ENCODE measurements at places on chromosomes 11 and 22.

DNA sequence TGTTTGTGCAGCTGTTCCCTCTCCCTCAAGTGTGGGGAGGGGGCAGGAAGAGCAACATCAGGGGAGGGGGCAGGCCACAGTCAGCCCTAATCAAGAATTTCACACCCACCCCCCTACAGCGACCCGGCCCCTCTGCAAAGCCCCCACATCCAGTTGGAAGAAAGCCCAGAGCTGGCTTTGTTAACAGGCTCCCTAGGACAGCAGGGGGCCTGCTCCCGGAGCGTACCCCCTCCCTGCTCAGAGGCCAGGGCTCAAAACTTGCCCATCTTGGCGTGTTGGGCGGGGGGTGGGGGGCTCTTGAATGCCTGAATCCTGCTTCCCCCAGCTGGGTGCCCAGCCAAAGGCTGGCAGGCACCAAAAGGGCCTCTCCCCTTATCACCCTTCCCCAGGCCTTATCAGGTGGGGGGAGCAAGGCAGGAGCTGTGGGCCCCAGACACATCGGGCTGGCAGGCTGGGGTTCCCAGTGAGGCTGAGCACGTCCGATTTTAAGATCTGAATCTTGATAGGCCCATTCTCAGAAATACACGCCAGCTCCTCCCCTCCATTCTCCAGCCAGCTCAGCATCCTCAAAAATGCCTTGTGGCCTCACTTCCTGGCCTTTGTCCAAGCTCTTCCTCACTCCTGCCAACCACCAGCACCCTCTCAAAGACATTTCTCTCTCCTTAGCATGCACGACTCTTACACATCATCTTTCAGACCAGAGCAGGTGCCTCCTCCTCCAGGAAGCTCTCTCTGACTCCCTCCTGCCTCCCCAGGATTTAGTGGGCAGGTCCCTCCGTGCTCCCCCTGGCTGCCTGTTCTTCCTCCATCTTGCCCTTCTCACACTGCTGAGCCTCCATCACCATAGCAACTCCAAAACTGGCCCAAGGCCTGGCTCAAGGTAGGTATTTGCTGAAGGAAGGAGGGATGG lies 384.8 kb downstream of the MN1 start:
- DNase-seq: peak; percentile 91

GRCh38 chr11:113880971-113881370 lies 5.6 kb upstream of the USP28 start:
- DNase-seq: no peak

DNA sequence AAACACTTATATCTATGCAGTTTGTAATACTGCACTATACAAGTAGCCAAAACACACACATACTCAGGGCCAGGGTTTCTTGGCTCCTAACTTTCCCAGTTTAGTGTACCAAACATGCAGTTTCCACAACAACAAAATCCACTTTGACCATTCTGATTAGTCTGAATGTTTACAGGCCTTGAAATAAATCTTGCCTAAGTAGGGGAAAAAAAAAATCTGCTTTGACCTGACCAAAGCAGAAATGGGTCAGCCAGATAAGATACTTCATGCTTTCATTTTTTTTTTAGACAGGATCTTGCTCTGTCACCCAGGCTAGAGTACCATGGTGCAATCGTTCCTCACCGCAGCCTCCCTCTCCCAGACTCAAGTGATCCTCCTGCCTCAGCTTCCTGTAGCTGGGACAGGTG lies 10.1 kb downstream of the PRR14L start:
- DNase-seq: no peak

DNA sequence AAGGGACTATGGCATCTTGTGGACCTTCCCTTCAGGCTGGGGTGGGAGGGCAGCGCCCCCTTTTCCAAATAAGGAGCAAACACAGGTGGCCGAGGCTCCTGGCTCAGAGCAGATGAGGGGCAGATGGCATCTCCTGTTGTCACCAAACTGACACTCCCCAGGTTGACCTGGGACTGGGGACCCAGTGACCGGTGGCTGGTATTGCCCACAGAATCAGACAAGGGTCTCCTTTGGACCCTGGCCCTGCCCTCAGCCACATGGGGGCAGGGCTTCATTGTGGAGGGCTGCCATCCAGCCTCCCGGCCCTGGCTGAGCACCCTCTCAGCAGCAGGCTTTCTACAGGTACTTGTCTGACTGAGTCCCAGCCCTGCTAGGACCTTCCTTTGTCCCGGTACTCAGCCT lies 842 bp upstream of the SIGIRR start:
- no peak for DNase-seq

DNA sequence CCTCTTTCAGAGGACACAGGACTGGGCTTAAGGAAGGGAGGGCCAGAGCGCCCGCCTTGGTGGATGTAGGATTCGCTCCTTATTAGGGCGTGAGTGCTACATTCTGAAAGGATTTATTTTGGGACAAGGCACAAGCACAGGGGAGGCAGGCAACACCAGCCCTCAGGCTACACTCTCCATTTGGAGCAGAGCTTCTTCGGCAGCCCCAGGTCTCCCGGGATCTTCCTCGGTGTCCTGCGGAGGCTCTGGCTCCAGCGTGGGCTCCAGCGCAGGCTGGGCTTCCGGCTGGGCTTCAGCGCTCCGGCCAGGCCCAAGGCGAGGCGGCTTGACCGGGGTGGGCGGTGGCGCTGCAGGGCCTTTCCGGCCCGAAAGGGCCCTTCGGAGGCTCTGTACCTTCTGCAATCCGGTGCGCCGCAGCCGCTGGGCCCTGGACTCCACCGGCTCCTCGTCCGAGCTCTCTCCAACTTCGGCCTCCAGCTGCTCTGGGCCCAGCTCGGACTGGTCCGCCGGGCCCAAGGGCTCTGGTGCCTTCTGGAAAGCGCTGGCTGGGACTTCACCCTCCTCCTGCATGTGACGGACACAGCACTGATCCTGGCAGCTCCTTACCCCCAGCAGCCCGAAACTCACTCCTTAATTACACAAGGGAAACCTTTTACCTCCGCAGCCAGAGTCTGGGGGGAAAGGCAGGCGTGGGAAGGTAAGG lies 1.1 kb downstream of the CAVIN3 start:
- DNase-seq: peak; percentile 57

DNA sequence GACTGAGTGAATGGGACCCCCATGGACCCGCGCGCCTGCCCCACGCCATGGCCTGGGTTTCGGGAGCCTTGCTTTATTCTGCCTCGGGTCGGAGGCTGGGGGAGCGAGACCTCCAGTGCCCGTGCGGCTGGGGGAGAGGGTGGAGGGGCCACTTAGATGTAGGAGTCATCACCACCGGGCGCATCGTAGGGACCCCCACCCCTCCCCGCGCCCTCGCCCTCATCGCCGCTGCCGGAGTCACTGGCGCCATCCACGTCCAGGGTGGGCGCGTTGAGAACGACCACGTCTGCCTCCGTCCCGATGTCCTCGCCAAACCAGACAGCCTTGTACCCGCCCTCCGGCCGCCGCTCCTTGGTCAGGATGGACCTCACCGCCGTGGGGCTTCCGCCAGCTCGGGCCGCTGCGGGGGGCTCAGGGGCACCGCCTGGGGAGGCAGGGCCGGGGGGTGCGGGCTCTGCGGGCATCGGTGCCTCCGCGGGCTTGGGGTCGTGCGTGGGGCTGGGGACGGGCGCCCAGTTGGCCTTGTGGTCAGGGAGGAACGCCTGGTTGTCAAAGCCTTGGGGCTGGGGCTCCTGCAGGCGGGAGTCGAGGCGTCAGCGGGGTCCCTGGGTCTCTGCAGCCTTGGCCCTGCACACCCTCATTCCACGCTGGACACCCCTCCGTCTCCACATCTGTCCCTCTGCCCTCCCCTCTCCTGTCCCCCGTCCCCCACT lies 1.6 kb upstream of the IRF7 start:
- DNase-seq: no peak

GRCh38 chr11:1025410-1026162 lies 10.9 kb downstream of the MUC6 start:
- DNase-seq: no peak

- DNase-seq: no peak
Measured at GRCh38 chr11:45941285-45941684, 18.8 kb downstream of the LARGE2 start.

- DNase-seq: no peak
Measured at GRCh38 chr11:2886191-2886894, 768 bp upstream of the CDKN1C start.

DNA sequence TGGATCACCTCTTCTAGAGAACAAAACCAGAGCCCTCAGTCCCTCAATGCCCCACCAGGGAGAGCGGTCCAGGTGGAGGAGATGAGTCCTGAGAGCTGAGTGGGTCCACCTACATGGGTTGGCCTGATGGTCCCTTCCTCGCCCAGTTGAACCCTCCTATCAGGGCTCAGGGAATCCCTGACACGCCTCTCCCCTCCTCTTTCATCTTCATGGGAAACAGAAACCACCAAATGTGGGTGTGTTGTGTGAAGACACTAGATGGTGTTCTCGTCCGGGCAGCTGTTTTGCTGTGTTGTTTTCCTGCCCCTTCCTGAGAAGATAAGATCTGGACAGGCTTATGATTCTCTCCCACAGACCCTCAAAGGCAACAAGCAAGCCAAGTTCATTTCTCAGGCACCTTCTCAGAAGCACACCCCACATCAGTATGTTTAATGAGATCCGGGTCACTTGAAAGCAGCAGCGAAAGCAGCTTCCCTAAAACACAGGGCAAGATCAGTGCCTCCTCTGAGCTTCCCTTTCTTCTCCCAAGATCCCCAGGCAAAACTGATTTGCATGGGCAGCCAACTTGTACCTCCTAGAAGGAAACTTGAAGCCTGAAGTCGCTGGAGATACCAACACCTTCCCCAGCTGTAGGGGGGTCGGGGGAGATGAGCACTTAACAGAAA lies 35.3 kb upstream of the POU2AF1 start:
- no peak for DNase-seq

DNA sequence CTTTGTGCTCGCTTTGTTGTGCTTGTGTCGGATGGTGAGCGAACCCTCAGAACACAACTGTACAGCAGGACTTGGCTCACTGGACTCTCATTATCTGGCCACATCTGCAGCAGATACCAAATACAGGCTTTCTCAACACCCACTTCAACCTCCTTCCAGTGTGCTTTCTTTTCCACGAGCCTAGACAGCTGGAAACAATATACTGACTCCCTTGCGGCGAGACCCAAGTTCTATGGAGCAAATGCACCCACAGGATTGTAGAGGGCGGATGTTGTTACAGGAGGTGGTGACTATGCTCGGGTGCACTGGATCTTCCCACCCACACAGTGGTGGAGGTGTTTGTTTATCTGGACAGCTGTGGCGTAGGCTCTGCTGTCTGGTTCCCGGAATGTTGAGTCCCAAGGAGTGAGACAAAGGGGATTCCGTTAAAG lies 204.3 kb downstream of the TENM4 start:
- DNase-seq: peak; percentile 70

GRCh38 chr11:116336540-116336939 lies 436.2 kb downstream of the BUD13 start:
- DNase-seq: no peak
